ENCODE measurements at places on chromosomes 5 and 9.

DNA sequence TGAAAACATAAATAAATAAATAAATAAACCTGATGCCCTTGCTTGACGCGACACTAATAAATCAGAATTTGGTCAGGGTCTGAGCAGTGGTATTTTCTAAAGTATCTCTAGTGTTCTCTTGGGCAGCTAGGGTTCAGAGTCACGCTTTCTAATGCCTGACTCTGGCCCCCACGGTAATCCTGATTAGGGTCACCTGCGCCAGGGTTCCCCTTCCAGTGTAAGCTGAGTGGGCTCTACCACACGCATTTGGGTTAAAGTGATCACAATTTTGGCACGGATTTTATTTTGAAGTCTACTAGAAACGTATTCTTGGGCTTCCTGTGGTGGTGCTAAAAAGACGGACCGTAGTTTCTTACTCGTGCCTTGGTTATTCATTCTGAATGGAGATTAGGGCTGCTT lies 651 bp downstream of the TTC1 start:
- no peak for DNase-seq

DNA sequence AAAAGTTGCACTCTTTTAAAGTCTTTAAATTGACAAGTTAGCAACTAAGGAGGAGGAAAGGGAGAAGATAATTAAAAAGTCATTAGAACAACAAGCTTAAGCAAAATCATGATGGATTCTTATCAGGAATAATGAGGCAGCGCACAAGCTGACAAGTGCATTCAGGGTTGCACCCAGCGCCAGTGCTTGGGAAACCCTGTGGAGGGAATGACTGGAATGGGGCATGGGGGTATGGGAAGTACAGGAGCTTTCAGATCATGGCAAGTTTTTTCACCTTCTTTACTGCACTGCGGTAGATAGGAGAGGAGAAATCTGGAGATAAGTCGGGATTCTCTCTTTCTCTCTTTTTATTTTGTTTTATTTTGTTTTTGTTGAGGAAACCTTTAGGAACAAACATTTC lies 117.9 kb upstream of the CKMT2 start:
- no peak for DNase-seq

DNA sequence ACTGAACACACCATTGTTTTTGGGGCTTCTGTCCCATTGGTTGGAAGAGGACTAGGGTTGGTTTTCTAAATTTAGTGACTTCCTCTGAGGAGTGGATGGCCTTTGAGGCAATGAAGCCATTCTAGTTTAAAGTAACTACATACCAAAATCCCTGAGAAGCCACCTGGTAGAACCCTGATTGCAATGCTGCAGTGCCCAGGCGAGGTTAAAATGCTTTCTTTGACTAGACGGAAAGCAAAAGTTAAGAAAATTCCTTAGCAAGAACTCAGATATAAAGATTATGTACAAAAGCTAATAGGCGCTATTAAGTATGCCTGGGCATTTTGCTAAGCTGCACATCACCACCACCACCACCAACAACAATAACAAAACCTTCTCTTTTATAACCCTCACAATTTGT lies 20.6 kb downstream of the GLRX start:
- no peak for DNase-seq

- no peak for DNase-seq
Observed at GRCh38 chr5:2872676-2873075, 121.2 kb upstream of the IRX2 start.

DNA sequence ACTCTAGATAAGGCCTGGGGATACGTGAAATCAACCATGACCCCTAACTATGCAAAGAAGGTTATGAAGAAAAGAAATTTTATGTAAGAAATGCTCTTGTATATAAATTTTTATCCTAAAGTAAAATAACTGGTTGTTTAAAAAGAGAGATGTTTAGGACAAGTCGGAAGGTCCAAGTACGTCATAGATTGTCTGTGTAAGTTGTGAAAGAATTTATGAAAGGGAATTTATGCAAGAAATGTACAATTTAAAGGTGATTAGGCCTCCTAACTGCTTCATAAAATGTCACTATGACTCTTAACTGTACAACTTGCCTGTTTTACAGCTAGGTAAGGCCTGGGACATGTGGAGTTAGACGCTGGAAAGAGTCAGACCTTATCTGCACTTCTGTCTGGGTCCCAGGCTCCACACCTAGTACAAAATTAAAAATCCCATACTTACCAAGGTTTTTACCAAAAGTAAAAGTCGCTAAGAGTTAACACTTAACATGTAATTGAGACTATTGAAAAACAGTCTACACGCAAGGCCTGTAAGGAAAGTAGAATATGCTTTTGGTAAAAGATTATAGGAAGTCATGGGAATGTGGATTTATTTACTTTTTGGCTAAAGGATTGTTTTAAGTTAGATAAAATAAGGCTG lies 77.4 kb downstream of the KIAA0825 start:
- DNase-seq, result no peak

GRCh38 chr5:43412156-43412555 lies at the start of gene CCL28:
Gene CCL28, minus strand, starts transcription at chr5:43412391. Its CDS starts 75 bp downstream, at chr5:43412316.
- DNase-seq, result no peak

- DNase-seq, result no peak
Observed at GRCh38 chr5:72121052-72121779, 13.9 kb downstream of the MAP1B start.

DNA sequence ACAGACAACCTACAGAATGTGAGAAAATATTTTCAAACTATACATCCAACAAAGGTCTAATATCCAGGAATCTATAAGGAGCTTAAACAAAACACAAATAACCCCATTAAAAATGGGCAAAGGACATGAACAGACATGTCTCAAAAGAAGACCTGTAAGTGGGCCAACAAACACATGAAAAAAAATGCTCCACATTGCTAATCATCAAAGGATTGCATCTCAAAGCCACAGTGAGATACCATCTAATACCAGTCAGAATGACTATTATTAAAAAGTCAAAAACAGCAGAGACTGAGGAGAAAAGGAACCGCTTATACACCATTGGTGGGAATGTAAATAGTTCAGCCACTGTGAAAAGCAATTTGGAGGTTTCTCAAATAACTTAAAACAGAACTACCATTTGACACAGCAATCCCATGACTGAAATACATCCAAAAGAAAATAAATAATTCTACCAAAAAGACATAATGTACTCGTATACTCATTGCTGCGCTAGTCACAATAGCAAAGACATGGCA lies 39.1 kb upstream of the C5orf63 start:
- DNase-seq, result no peak

- DNase-seq, result no peak
Observed at GRCh38 chr9:130124085-130124860, 47.9 kb upstream of the NCS1 start.

DNA sequence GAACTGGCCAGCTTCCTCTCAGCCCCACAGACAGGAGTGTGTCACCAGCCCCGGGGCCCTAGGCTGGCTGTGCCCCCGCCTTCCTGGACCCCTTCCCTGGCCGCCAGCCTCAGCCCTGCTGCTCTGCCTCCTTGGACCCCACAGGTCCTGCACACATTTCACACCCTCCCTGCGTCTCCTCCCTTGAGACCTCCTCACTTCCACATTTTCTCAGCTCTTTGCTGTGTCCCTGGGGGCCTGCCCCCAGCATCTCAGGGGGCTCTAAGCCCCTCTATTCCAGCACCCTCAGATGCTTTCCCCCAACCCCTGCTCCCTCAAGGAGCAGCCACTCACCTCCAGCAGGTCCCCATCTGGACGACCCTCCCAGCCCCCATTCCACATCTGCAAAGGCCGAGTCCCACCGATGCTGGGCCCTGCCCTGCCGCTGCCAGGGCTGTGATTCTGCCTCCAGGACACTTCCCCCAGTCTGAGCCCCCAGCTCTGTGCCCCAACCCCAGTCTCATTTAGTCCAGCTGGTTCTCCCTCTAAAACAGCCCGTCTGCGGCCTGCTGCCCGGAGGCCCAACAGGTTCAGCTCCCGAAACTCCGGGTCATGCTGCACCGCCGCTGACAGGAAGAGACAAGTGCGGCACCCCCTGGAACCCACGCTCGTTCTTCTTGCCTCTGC lies 4.2 kb downstream of the SLC34A3 start:
- DNase-seq, result no peak

DNA sequence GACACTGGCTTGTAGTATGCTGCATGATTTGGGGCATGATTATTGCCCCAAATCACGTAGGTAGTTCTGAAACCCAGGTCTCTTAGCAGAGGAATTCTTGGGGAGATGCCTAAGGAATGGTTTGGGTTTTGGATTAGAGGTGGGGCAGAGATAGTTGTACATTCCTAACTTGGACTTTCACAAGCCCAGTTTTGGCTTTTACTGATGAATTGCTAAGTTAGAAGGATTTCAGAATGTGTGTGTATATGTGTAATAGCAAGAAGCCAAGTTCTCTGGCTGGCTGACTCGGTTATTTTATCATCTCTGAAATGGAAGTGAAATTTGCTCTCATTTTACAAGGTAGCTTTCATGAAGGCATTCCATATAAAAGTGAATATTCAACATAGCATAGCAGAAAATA lies 23.8 kb upstream of the ZNF131 start:
- DNase-seq, result no peak

DNA sequence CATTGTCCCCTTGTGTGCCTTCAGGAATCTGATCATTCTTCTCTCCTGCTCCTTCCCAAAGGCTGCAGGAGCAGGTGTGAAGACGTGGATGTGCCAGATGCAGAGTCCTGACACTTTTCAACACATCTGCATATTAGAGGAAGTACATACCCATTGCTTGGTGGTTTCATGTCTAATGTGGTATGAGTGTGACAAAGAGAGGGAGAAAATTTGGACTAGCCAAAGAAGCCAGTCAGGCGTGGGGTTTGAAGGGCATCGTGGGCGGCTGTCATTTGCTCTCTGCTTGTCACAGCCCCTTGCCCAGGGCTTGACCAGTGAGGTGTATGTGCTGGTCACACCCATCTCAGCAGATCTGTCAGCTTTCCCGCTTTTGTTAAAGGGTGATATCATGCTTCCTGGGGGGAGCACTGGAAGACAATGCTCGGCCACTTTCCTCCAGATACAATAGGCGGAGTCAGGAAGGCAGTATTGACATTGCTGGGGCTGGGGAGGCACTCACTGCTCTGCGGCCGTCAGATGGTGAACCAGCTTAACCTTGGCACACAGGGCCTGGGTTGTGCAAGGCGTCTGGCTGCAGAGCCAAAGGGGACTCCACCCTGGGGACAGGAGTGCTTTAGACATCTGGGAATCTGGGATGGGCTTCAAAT lies 8.6 kb downstream of the TEK start:
- DNase-seq, result no peak

- DNase-seq, result no peak
Observed at GRCh38 chr9:127415141-127415540, 9.0 kb upstream of the ZNF79 start.

- no peak for DNase-seq
Observed at GRCh38 chr9:107667231-107668070, 177.9 kb upstream of the KLF4 start.
